ENCODE measurements at places on chromosomes 11 and 22.

GRCh38 chr11:95067841-95068219 lies 1.1 kb downstream of the SRSF8 start:
- DNase-seq: no peak

- no peak for DNase-seq
These were observed 48.5 kb upstream of the A4GALT start for GRCh38 chr22:42769238-42769573.

DNA sequence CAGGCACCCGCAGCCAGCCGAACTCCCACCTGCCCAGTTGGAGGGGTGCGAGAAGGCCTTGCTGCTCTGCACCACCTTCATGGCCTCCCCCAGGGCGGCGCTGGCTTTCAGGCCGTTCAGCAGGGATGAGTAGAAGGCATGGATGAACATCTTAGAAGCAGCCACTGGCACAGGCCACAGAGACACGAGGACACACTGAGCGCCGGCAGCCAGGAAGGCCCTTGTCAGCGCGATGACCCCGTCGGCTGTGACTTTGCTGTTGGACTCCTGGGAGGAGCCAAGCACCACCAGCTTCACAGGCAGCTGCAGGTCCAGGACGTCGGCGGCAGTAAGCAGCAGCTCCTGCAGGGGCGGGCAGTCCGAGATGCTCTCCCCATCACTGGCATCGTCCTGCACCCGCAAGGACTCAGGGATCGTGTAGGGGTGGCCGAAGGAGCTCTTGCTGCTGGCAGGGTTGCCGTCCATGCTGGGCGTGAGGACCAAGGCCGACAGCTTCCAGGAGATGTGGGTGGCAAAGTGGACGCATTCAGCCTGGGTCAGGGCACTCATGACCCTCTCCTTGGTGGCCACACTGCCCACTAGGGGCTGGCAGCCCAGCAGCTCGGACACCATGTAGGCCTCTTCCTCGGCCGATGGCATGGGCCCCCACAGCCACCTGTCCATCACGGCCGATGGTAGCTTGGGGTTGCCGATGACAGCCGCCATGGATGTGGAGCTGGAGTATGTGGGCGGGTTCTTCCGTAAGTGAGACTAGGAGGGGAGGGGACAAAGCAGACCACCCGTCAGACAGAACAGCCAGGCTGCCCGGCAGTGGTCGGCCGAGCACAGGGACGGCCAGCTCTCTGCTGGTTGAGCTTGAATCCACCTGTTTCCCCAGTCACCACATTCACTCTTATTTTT lies 79.7 kb upstream of the PITPNB start:
- peak; percentile 8 for DNase-seq

GRCh38 chr11:18490736-18491485 lies 35.3 kb downstream of the LDHAL6A start:
- DNase-seq: no peak

DNA sequence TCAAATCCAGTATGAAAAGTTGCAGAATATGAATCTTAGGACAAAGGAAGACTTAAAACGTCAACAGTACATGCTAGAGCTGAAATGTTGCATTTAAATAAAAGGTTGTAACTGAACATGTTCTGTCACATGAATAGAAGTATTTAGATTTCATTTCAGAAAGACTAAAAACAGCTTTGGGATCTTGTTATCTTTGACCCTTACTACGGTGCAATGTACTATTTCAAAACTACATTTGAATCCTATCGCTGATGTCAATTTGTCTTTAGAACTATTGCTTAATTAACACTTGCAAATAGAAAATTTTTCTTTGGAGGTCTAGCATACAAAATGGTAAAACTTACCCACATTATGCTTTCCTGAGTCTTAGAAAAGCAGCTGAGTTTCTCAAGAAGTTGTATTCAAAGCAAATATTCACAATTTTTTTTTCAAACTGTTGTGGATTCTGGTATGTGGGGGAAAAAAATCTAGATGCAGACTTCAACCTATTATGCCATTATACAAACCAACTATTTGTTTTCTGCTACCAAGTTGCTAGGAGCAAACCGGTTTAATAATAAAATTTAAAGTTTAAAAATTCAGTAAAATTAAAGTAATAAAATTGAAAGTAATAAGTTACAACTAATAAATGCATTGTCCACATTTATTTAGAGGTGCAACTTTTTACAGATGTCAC lies 25.4 kb downstream of the CSTF3 start:
- no peak for DNase-seq

DNA sequence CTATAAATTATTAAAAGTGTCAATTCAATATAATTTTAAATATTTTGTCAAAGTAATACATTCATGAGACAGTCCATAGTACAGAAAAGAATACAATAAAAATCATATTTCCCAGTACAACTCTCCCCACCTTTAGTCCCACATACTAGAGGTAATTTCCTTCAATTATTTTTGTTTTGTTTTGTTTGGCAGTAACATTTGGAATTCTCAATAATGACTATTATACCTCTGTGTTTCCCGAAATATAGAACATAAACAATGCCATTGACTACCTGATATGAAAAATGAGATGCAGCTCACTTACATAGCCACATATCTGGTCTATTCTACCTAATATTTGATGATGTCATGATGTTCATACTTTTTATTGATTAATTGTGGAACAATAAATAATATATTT lies 24.4 kb upstream of the CASP4 start:
- DNase-seq: no peak

DNA sequence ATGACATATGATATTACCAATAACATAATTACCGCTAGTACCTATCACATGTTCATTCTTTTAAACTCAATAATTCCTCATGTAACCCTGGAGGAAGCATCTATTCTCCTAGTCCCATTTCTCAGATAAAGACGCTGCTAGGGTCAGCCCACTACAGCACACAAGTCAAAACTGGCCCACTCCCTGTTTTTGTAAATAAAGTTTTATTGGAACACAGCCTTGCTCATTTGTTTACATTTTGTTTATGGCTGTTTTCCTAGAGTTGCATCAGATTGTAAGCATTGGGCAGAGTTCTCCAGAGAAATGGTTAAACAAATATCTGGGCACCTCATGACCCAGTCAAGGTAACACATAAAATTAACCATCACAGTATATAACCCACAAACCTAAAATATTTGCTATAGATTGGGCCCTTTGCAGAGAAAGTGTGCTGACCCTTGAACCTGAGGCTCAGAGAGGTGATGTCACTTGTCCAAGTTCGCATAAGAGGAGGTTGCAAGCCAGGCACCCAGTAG lies 36.8 kb downstream of the MN1 start:
- DNase-seq: no peak

DNA sequence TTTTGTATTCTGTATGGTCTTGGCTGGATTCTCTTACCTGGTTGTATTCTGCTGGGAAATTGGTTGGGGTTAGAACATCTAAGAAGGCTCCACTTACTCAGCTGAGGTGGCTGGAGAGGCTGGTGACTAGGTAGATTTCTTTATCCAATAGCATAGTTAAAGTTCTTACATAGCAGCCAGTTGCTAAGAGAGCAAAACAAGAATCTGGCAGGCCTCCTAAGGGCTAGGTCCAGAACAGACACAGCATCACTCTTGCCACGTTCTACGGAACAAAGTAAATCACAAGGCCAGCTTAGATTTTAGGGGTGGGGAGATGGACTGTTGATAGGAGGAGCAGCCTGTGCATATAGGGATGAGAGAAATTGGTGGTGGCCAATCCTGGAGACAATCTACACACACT lies 141.3 kb upstream of the CCDC90B start:
- DNase-seq: no peak

- DNase-seq: no peak
These were observed 45.3 kb upstream of the CD5 start for GRCh38 chr11:61056981-61057380.

DNA sequence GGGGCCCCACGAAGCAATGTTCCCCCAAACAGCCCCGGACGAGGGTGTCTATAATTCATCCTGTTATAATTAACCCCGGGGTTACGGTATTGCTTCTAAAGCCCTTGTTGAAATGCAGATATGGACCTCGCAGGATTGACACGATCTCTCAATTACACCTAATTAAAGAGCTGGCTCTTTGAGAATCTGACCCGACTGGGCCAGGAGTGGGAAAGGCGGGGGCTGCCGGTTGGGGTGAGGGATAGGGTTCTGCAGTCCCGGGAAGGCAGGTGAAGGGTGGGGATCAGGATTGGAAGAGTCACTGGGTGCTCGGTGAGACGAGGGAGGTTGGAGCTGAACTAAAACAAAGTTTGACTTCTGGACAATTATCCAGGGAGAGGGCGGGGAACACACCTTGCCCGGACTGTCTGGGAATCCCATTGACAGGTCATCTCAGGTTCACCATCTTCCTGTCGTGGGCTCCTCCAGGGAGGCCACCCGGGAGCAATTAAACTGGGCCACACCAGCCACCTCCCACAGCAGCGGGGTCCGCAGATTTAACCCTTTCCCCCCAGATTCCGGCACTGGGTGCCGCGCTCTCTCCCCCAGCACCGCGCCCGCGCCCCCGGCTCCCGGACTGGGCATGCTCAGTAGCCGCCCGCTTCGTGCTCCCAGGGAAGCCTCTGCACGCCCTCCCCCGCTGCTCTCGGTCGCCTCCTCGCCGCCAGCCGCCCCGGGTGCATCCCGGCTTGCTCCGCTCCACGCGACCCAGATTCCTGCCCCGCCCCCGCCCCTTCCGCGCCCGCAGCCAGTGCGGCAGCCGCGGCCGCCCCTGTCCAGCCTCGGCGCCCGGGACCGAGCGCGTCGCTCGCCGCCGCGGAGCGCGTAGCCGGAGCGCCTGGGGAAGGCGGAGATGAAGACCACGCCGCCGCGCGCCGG lies at the start of gene ELMOD1:
ELMOD1 (plus strand) TSS at position 688 of the 918 bp plus-strand sequence. CDS start 27,043 bp downstream, outside the sequence.
- DNase-seq: peak; percentile 76

DNA sequence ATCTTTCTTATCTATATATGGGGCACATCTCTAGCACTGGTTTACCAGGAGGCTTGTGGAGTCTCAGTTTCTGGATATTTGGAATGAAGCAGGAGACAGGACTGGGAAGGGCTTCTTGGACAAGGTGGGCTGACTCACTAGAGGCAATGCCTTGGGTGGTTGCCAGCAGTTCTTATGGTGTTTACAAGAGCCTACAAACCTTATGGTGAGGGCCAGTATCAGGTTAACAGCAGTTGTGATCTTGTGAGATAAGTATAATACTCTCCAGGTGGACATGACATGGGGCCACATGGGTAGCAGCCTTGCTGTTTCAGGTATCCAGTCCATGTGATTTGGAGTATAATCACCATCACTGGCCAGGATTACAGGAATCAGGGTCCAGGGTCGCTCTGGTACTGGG lies 10.2 kb downstream of the FUT4 start:
- DNase-seq: peak; percentile 24

GRCh38 chr11:130830566-130830965 lies 85.7 kb downstream of the SNX19 start:
- DNase-seq: no peak

GRCh38 chr11:5042091-5042490 lies 4.2 kb upstream of the OR52J3 start:
- no peak for DNase-seq

DNA sequence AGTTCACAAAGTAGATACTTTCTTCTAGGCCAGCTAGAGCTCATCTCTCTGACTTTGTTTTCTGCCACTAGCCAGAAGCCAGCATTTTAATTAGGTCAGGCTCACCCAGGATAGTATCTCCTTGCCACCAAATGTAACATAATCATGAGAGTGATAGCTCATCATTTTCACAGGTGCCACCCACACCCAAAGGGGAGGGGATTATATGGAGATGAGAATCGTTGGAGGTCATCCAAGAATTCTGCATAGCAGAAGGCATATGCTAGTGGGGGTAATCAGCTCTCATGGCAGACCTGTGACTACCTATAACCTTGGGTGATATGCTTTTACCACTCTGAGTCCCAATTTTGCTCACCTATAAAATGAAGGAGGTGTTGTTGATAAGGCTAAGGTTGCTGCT lies 523.0 kb downstream of the METTL15 start:
- DNase-seq: no peak

- DNase-seq: no peak
These were observed at the start of gene ALDH3B2 for GRCh38 chr11:67674442-67674871. TSS of gene ALDH3B2 (minus strand) at chr11:67674623. CDS start at chr11:67666935, 7,688 bp downstream.

DNA sequence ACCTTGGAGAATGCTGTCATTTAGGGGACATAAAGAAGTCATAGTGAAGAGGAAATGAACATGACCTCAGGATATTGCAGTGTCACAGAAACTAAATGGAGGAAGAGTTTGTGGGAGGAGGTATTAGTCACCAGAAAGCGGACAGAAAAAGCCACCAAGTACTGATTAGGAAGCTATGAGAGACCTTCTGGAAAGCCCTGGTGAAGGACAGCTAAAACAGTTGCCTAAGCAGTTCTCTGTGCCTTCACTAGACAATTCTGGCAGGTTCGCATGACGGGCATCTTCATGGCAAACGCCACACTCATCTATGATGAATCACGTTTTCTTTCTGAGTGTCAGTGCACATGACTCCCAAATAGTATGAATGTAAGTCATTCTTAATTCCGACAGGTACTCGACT lies 325.8 kb downstream of the C11orf87 start:
- no peak for DNase-seq

DNA sequence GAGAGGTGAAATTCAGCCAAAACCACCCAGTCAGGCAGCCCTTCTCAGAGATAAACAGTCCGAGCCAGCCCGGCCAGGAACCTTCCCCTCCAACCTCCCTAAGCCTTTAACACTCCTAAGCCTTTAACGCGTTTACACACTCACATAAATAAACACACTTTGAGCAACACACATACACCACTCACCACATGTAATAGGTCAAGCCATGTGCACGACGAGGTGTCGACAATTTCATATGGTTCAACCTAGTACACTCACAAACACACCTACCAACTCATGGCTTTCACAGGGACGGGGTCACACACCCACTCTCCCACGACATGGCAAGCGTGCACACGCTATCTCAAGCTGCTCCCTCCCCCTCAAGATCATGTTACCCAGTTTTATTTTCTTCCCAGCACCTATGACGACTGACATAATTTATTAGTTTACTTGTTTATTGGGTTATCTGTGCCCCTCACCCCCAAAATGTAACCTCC lies 15.5 kb downstream of the SLC43A1 start:
- no peak for DNase-seq

DNA sequence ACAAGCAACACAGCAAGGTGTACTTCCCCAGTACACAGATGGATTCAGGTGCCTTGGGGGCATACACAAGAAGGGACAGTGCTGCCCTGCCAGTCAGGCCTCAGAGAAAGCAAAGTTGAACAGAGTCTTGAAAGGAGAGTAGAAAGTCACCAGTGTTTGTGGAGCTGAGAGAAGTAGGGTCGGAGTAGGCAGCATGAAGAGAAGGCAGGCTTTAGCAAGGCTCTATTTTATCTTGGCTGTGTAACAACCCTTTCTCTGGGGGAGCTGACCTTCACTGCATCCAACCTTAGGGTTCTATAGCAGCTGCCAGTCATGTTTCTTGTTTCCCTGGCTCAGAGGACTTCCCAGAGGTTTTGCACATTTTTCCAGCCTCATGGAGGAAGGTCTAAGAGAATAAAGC lies 77.4 kb upstream of the BLID start:
- no peak for DNase-seq

DNA sequence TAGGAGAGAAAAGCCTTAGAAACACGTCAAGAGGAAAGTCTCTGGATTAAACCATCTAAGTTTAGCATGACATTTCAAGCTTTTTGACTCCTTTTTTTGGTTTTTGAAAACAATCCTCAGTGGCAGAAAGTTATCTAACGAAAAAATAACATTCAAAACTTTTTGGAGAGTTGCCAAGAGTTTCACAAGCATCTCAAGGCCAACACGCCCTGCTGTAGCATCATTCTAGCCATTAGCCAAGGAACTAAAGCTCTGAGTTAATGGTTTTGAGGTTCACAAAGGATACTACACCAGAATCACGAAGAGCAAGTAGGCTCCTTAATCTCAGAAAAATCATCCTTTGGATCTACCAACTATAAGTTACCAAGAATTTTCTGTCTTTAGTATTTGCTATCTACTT lies 94.8 kb downstream of the PICALM start:
- no peak for DNase-seq

- DNase-seq: no peak
These were observed 364.3 kb downstream of the LARGE1 start for GRCh38 chr22:33555814-33556522.

- no peak for DNase-seq
These were observed 9.9 kb downstream of the OAF start for GRCh38 chr11:120220747-120221037.

Data from BE2C (cell line).